Lower lobe of right lung (tissue), 2 donors: ENCODE measurements at places on chromosomes 2 and 18.

GRCh38 chr18:45482286-45482685 lies 133.0 kb upstream of the SLC14A2 start:
- DNase-seq, result no peak

DNA sequence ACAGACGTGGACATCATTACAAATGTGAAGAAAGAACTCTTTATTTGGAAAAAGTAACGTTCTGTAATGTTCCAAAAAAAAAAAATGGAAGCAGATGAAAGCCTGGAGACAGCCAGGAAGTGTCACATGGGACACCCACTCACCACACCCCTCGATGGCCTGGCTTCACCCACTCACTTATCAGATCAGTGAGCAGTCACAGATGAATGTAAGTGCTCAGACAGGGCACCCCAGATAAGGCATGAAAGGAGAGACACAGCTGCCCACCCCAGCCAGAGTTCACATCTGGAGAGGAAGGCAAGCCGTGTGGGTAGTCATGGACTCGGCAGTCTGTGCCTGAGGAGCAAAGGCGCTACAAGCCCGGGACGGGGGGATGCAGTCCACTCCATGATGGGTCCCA lies 105.2 kb downstream of the SEPTIN10 start:
- no peak for DNase-seq

GRCh38 chr2:166032361-166032760 lies 78.8 kb upstream of the TTC21B start:
- DNase-seq, result no peak

DNA sequence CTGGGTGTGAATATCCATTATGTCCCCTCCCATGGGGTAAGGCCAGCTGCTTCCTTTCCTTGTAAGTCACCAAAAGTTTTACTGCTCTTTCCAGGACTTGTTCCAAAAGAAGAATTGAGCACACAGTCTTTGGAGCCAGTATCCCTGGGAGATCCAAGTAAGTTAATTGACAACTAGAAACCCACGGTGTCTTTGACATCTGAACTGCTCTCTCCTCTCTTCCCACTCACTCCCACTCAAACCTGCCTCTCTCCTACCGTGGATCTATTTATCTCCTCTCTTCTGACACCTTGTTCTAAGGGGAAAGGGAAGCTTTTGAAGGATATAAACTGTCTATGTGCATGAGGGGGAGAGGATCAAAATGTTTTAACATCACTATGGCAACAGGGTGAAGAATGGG lies 86.7 kb downstream of the VIT start:
- no peak for DNase-seq

DNA sequence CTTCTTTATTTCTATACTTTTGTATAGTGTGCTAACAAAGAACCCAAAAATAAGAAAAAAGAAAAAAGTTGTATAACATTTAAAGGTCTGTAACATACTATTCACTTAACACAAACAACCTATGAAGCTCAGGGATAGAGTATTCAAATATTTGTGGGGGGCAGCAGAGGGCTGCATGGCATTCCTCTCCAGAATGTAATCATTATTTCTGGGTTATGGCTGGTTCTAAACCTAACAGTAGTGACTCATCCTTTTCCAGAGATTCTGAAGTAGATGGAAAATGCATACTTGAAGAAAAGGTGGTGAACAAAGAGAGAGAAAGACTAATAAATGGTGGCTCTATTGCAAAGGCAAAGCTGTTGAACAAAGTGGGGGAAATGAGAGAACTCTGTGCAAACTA lies 249.4 kb downstream of the NRXN1 start:
- no peak for DNase-seq

- no peak for DNase-seq
Measured at GRCh38 chr2:219508444-219508734, 5.9 kb upstream of the ASIC4 start.

GRCh38 chr2:130986890-130987493 lies 106.3 kb downstream of the FAM168B start:
- no peak for DNase-seq

GRCh38 chr2:58921676-58922075 lies 680.6 kb upstream of the FANCL start:
- no peak for DNase-seq

DNA sequence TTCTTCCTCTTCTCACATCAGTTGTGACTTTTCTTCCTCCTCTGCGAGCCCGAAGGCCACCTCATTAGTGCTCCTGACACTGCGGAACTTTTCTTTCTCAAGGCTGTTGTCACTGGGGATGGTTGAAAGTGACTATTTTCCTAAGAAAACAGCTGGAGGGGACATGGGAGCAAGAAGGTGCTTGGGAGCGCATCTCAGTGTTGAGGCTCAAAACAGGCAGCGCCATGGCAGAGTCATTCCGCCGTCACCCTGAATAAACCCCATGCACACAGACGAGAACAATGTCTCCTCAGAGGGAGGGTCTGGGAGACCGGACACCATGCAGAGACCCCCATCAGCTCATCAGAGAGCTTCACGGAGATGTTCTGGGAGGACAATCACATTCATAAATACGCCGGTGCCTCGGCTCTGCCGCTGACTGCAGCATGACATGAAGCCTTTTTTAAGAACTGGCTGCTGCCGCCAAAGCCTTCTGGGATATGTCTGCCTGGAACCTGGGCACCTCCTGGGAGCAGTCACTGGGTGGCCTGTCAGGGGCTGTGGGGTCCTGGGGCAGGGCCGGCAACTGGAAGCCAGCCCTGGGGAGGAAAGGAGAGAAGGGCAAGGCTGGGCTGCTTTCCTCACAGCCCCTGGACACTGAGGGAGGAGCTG lies 19.2 kb downstream of the ATOH8 start:
- no peak for DNase-seq

DNA sequence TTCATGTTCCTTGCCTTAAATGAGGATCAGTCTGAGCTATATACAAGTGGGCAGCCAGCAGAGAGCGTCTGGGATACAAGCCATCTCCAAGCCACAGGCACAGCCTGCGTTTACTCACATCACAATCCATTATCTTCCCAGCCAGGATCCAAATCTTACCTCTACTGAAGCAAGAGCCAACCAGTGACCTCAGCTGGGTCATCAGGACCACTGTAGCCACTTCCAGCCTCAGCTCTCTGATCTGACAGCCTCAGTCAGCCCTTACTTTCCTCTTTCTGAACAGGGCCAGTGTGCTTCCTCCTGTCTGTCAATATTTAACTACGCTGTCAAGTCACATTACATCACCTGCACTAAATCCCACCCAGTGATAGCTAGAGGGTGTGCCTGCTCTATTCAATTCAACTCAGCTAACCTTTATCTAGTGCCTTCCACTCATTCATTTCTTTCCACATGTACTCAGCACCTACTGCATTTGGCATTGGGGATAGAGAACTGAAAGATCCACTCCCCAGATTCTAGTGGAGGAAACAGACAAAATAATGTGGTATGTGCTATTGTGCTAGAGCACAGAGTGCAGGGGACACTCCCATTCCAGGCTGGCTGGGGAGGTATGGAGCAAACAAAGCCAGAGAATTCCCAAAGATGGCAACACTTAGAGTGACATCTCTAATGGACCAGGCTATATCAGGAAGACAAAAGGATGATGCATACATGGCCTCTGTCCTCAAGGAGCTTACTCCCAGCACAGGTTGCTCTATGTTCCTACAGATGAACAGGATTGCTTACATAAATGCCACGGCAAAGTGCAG lies 146.5 kb downstream of the NCKAP5 start:
- no peak for DNase-seq

DNA sequence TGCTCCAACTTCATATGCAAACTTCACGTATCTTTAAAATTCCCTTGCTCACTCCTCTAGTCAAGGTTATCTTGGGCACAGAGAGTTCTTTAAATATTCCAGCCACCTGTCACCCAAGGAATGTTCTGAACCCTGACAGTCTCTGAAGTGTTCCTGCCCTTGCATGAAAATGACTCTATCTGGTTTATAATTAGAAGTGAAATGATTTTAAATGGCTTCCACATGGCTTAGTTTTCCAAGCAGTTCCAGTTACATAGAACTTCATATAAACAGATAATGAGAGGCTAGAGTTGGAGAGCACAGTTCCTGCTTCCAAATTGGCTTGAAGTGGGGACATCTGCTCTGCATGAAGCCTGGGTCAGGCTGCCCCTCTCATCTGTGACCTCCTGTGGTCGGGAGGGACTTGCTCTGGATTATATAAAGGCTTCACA lies 81.9 kb downstream of the SLC4A3 start:
- no peak for DNase-seq

GRCh38 chr2:122323927-122324326 lies 568.5 kb downstream of the TSN start:
- DNase-seq, result no peak

DNA sequence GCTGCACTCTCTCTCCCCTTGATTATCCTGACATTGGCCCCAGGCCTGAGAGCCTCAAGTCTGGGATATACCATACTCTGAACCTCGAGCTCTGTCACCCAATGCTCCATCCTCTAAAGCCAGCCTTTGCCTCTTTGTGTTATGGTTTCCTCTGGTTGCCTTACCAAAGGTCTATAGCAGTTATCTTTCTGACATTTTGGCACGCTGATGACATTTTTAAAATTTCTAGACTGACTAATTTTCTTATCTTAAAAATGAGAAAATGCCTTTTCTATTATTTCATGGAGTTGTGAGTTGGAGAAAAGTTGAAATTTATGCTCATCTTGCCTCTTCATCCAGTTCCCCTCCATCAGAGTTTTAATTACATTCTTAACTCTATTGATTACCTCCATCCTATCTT lies 62.7 kb downstream of the PKP4 start:
- DNase-seq, result no peak

GRCh38 chr2:69975136-69975852 lies 13.9 kb upstream of the ASPRV1 start:
- DNase-seq, result peak; percentile 30

DNA sequence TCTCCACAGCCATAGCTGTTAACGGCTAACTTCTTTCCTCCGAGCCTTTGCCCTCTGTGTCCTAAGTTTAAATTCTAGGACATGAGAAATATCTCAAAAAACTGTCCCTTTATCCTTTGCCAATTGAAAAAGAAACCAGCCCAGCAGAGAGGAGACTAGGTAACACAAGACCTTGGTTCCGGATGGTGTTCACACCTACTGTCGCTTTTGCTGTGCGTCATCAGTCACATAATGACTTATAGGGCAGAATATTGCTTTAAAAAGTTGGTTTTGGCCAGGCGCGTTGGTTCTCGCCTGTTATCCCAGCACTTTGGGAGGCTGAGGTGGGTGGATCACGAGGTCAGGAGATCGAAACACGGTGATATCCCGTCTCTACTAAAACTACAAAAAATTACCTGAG lies 66.2 kb downstream of the SP3 start:
- DNase-seq, result no peak

DNA sequence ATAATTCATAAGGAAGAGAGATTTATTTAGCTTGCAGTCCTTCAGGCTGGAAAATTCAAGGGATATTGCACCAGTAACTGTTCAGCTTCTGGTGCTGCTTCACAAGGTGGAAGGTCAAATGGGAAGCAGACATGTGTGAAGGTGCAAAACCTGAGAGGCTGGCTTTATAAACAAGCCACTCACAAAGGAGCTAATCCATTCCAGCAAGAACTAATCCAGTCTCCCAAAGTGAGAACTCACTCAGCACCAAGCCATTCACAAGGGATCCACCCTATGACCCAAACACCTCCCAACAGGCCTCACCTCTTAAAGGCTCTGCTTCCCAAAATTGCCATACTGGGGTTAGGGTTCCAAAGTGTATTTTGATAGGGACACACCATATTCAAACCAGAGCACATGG lies 1018.4 kb upstream of the ACVR2A start:
- no peak for DNase-seq

DNA sequence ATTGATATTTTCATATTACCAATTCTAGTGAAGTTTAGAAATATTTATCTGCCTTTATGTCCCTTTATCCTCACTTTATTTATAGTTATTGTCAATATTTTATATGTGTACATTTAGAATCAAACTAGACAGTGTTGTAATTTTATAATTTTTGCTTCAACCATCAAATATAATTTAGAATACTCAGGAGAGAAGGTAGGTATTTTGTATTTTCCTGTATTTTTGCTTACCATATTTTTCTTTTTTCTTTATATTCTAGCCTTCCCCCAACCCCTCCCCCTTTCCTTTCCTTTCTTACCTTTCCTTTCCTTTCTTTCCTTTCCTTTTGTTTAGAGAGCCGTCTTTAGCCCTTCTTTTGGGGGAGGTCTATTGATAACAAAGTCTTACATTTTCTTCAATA lies 140.2 kb downstream of the LRRTM1 start:
- no peak for DNase-seq

DNA sequence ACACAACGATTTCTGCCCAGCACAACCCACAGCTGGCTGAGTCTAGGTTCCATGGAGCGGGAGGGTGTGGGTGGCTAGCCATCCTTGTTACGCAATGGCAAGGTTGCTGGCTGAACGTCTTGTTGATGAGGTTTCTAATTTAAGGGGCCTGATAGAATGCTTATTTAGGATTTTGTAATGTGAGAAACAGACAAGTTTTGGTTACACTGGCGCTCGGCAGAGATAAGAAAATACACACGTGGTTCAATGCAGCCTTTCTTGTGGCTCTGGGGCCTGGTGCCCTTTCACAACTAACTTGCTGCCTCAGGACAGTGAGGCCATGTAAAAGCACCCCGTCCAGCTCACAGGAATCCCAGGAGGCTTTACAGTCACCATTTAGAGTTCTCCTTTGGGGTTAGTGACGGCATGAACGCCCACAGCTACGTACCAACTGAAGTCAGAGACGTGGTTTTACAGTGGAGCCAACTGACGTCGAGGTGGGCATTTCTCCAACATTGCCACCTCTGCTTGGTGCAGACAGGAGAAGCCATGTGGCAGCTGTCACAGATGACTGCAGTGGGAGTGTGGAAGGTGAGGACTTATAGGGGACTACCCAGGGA lies 29.7 kb upstream of the PIEZO2 start:
- no peak for DNase-seq

GRCh38 chr18:67222887-67223286 lies 293.6 kb downstream of the DSEL start:
- no peak for DNase-seq

GRCh38 chr2:101398116-101398821 lies 11.0 kb upstream of the CREG2 start:
- DNase-seq, result no peak

DNA sequence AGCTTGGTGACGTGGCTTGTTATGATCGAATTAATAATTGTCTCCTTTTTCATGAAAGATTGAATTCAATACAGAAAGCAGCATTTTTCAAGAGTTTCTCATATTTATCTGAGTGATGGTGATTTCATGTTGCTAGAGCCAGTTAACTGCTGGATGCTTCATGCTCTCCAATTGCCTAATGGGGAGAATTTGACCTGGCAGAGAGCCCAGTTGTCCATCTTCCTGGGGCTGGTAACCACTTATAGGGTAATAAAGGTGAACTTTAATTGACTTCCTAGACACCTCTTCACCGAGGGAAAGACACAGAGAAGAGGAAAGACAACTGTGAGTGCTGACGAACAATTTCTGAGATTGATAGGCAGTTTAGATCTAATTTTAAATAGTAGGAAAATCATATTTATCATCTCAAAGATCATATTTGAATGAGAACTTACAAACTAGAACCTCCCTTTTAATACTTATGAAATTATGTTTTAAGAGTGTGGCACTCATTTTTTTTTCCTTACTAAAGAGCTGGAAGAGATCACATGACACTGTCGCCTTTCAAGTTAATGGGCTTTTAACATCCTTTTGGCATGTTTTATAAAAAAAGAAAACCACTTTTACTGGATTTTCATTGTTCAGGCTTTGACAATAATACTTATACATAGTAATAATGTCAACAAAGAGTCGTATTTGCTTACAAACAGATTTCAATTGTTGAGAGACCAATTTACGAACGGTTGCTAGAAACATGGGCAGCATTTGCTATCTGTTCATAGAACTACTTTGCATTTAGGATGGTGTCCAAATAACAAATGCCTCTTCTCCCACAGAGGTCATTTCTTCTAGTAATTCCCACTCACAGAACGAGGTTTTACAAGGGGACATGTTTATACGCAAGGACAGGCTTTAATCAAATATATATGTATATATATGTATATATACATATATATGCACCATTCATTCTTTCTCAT lies 153.3 kb downstream of the RAPGEF4 start:
- DNase-seq, result no peak
